ENCODE measurements at places on chromosomes 16 and 17.

DNA sequence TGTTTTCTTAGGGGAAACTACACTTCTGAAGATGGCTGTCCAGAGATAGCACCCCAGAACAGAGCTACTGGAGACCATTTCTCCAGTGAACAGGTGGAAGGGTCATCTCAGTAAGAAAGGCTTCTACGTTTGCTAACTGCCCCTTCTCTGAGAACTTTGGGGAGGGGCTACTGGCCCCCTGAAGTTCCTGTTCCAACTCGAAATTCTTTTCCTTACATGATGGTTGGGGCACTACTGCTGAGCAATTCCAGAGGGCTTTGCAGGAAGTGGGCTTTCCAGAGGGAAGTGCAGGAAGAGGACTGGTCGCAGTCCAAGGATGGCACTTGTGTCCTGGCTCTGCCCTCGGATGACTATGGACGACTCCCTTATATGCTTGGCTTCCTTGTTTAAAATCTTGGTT, 31.2 kb downstream of the TOM1L2 start:
- no peak for DNase-seq

DNA sequence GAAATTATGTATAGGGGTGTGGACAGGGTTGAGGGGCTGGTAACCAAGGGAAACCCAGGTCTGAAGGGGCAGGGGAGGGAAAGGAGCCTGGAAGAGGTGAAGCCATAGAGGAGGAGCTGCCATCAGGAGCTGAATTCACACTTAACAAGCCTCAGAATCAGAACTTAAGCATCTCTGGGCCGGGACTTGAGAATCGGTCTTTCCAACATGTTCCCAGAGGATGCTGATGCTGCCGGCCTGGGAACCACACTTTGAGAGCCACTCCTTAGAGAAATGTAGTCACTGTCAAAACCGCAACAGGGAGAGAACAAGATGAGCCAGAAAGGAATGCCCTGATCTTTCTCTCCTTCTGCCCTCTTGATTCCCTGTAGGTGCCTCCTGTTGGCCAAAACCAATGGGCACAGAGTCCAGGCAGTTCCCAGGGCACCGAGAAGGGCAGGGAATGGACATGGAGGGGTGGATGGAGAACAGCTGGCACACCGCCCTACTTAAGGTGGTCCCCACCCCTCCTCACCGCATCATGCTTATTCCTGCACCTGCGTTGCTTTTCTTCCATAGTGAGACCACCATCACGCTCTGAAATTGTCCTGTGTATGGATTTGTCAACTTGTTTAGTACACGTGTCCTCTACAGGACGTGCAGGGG, 88.5 kb downstream of the GSG1L start:
- DNase-seq, result no peak

DNA sequence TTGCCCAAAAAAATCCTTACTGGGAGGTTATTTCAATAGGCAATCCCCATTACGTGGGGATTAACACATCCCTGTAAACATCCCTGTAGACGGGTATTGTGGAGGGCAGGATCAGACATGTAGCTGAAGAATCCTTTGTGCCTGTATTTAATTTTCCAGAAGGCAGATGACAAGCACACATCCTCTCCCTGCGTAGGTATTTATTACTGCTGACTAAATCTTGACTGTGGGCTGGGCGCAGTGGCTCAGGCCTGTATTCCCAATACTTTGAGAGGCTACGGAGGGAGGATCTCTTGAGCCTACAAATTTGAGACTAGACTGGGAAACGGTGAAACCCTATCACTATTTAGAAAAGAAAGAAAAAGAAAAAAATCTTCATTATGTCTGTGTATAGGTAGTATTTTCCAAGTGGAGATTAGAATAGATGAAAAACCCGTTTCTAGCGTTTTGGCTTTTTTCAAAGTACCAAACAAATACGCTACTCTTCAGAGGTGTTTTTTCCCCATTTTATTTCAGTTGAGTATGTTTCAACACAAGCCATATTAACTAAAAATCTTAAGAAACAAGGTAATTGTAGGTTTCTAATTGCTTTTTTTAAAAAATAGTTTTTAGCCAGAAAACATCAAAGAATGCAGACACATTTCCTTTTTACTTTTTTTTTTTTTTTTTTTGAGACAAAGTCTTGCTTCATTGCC, 1.5 kb upstream of the MARF1 start:
- DNase-seq, result peak; percentile 5

DNA sequence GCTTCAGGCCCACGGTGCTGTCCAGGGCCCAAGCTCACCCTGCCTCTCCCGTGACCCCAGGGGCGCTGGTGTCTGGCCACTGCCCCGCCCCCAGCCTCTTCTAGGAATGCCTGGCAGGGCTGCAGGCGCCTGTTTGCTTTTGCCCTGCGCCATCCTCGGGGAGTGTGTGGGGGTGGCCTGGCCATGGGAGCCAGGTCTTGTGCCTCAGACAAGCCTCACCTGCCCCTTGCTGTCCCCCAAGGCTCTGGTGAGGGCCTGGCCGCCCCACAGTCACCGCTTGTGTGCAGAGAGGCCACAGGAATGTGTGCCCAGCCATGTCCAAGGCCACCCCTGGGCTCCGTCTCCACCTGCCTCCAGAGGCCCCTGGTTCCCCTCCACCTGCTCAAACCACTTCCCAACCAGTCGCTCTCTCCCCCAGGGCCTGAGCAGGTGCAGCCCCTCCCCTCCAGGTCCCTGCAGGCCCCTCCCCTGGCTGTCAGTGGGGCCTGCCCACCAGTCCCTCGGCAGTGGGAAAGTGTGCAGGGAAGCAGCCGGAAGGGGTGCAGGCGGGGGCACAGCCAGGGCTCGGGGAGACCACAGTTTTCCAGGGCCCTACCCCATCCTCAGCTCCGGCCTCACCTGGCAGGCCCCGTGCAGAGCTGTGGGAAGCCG, 841 bp upstream of the IGFALS start:
- no peak for DNase-seq

- peak; percentile 31 for DNase-seq
These were observed 67.0 kb downstream of the TUBD1 start for GRCh38 chr17:59825533-59826322.

DNA sequence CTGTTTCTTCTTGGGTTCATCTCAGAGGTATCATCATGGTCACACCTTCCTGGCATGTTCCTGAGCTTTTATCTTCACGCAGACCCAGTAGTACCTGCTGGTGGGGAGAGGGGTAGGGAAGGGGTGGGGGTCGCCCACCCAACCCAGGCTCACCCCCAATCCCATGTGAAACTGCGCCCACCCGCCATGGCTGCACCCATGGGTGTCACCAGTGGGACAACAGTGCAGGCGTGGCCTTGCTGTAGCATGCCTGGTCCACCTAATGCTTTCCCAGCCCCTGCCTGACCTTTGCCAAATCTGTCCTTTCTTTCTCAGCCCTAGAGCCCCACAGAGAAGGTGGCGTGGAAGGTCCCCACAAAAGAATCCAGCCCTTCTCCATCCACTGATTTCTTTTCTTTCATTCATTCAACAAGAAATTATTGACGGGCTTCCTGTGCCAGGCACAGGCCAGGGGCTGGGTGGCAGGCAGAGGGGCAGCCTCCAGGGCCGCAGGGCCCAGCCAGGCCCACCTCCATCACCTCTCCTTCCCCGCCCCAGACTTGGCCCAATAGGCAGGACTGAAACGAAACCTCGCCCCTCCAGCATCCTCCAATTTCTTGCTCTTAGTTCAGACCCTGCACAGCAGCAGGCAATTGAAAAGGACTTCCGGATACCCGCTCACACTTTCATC, 79.1 kb upstream of the TNRC6C start:
- no peak for DNase-seq

- no peak for DNase-seq
These were observed 16.6 kb downstream of the TRPV2 start for GRCh38 chr17:16432017-16432416.

GRCh38 chr16:87939562-87940423, 3.5 kb upstream of the CA5A start:
- no peak for DNase-seq

- peak; percentile 86 for DNase-seq
These were observed 6.7 kb downstream of the MMP28 start for GRCh38 chr17:35788477-35789368.

DNA sequence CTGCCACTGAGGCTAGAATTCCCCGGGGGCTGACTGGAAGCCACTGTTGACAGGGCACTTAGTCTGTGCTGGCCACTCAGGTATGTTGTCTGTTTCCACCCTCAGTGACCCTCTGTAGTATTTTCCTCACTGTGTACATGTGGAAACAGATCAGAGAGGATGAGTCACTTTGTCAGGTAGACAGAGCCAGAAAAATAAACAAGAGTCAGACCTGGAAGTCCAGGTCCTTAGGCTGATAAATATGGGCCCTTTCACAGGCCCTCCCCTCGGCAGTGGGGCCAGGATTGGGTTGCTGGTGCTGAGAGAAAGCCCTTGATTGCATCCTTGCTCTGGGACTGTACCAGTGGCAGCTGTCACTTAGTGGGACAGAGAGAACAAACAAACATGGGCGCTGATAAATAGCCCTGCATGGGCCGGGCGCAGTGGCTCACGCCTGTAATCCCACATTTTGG, 21.3 kb downstream of the PGS1 start:
- DNase-seq, result peak; percentile 65

DNA sequence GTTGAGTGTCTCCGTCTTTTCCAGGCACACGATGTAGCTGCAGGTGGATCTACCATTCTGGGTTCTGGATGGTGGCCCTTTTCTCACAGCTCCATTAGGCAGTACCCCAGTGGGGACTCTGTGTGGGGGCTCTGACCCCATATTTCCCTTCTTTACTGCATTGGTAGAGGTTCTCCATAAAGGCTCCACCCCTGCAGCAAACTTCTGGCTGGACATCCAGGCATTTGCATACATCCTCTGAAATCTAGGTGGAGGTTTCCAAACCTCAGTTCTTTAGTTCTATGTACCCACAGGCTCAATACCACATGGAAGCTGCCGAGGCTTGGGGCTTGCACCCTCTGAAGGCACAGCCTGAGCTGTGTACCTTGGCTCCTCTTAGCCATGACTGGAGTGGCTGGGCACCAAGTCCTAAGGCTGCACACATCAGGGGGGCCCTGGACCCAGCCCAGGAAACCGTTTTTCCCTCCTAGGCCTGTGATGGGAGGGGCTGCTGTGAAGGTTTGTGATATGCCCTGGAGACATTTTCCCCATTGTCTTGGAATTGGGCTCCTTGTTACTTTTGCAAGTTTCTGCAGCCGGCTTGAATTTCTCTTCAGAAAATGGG, 14.0 kb downstream of the ABCC1 start:
- no peak for DNase-seq

- no peak for DNase-seq
These were observed 379.7 kb downstream of the CA10 start for GRCh38 chr17:51778842-51779241.

DNA sequence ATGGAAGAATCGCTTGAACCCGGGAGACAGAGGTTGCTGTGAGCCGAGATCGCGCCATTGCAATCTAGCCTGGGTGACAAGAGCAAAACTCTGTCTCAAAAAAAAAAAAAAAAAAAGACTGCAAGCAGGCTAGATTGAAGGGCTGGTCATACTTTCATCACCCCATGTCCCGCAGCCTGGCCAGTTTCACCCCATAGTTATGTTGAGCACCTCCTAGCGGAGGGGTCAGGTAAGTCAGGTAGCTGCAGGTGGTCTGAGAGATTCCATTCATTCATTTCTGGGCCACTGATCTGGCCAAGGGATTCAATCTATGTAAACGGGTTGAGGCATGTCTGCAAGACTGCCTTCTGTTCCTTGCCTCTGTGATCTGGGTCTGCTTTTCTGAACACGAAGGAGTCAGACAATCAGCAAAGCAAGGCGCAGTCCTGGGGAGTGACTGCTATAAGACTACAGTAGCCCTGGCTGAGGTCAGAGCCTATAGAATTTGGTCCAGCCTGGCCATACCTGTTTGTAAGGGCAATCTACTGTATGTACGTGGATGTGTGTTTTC, 23.6 kb upstream of the BPTF start:
- no peak for DNase-seq

- DNase-seq, result no peak
These were observed 49.7 kb downstream of the NF1 start for GRCh38 chr17:31144428-31144827.

DNA sequence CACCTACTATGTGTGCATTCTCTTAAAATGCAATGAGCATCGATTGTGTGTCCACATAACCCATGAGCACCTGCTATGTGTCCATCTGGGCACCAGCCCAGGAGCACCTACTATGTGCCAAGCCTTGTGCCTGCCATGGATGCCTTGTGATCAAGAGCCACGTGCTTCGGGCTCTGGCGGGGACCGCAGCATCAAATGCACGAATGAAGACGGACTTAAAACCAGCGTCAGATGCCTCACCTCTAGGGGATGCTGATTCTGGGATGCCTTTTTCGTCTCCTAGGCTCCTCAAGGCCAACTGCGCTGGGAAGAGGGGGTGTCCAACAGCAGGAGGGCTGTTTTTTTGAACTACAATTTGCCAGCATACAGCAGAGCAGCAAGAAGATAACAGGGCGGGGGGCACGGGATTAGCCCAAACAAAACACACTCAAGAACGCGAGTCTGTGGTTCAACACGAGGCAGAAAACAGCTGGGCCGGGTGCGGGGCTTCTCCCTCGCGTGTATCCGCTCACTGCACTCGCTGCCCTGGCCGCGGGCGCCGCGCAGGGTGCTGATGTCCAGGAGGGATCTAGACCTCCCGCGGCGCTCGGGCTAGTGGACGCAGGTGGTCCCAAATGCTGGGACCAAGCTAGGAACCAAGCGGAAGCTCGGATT, 1.2 kb upstream of the GLIS2 start:
- peak; percentile 77 for DNase-seq

GRCh38 chr16:86994651-86995171, 322.5 kb downstream of the C16orf95 start:
- DNase-seq, result peak; percentile 98

DNA sequence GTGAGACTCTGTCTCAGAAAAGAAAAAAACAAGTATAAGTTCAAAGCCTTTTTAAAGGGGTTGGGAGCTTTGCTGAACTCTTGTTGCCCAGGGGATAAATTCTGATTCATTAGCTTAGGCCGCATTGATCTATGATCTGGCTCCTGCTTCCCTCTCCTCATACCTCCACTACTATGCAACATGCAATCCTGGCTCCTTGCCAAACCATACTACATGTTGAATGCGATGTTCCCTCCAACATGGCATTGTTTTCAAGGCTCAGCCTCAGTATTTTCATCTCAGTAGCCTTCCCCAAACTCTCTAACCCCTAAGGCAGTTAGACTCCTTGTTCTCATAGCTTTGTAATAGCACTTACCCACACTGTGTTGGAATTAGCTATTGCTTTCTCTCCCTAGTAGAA, 6.2 kb downstream of the REXO5 start:
- DNase-seq, result no peak
